ENCODE measurements at places on chromosomes 5 and 9.

GRCh38 chr5:160363211-160363610 is 7.2 kb downstream of the C1QTNF2 start:
- DNase-seq = no peak

DNA sequence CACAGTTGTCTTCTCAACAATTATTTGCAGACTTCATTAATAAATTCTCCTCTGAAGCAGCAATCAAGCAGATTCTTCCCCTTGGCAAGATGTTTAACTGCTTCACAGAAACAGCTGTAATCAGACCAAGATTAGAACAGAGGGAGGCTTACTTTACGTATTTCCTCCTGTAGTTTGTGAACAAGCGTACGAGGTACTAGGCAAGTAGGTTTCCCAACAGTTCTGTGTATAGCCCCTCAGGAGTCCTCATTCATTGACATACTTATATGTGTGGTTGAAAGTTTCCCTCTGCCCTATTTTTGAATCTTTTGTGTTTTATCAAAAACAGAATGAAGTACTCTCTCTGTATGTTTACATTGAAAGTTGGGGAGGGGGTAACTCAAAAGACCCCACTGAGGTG is 128.0 kb downstream of the SPATA31D1 start:
- no peak for DNase-seq

DNA sequence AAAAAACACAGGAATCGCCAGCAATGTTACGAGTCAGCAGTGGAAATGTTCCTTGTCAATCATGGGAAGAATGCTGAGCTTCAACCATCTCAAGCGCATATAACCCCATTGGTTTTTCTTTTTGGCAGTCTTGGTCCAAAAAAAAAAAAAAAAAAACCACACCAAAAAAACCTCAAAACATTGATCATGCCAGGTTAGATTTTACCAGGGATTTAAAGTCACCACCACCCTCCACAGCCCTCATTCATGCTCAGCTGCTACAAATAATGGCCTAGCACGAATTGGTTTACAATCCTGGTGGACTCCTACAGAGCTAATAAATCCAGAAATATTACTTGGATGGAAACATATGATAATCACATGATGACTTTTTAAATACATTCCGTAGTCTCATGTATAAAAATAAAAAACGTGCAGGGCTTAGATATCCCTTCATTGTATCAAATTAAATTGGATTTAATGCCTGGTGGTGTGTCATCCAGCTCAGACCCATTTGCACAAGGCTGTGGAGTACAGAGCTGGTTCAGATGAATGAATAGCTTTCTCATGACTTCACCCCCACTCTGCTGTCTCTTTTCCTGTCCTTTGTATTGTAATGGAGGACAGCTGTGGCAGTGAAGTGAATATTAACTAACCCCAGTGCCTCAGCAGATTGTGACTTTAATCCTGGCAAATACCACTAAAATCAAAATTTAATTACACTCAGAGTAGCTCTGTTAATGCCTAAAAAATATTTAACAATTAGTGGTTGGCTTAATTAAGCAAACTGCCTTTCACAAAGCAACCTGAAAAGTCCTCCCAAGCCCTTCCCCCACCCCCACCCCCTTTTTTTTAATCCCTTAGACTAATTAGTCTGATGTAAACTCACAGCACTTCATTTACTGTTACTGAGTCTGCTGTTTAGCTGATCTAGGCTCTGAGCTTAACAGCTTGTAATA is 626.5 kb upstream of the ZNF608 start:
- DNase-seq = no peak

DNA sequence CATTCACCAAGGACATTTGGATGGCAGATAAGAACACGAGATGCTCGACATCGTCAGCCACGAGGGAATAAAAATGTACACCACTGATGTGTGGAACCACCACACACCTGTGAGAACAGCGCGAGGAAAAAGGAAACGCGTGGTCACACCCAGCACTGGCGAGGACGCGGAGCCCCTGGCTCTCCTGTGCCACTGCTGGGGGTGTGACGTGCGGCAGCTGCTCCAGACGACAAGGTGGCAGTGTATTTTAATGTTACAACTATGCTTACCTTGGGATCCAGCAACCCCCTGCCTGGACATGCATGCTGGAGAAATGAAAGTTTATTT is 13.6 kb upstream of the CEP72 start:
- DNase-seq = no peak

- no peak for DNase-seq
These were observed 98.1 kb upstream of the ALDH1B1 start for GRCh38 chr9:38294220-38294960.

GRCh38 chr5:163190283-163190682 is 247.1 kb upstream of the CCNG1 start:
- DNase-seq = no peak

GRCh38 chr9:130689937-130690700 is 3.5 kb upstream of the EXOSC2 start:
- no peak for DNase-seq

DNA sequence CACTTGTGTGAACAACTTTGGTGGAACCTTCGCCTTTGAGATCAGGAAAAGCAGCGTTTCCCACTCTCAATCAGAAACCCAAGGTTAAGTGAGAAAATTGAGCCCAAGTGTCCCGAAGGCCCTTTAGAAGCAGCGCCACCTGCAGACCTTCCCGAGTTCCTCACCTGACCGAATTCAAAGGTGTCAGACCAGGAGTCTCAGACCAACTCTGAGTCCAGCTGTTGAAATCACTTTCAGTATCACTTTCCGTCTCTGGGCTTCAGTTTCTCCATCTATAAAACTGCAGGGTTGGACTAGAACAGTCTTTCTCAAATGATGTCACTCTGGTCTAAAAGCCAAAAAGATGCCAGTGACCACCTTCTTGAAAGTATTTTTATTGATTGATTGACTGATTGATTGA is 31.7 kb upstream of the GRHPR start:
- DNase-seq = no peak

GRCh38 chr5:58266402-58266801 is 193.5 kb downstream of the PLK2 start:
- no peak for DNase-seq

DNA sequence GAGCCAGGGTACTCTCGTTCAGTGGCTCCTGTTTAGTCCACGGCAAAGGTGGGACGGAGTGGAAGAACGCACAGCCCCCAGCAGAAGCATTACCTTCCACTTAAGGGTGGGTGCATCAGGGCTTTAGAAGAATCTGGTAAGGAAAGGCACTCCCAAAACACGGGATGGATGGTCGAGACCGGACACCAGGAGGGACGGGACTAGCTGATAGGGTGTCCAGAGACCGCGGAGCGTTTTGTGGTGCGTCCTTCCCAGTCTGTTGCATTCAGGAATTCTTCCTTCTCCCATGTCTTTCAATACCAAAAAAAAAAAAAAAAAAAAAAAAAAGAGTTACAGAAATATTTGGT is 545 bp upstream of the CTSV start:
- DNase-seq = no peak

DNA sequence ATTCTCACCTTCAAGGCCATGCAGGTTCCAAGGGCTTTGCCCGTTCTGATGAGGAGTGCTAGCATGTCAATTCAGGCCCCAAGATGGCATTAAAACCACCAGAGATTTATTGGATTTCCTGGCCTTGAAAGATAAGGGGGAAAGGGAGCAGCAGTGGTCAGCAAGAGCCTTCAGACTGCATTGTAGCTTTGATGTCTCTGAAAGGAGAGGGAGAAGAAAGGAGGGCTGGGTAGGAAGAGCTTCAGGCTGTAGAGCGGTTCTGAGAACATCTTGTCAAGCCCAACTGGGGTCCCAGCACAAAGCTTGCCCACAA is 41.8 kb upstream of the FGF1 start:
- no peak for DNase-seq

- DNase-seq = no peak
These were observed 6.8 kb upstream of the TRIM41 start for GRCh38 chr5:181215997-181216989.

- DNase-seq = no peak
These were observed 32.7 kb upstream of the SLC9A3 start for GRCh38 chr5:556909-557441.

- no peak for DNase-seq
These were observed 227.5 kb downstream of the PBX3 start for GRCh38 chr9:125974705-125975104.

- no peak for DNase-seq
These were observed 44.4 kb downstream of the RAD50 start for GRCh38 chr5:132601071-132601728.

GRCh38 chr5:168747987-168748777 is 169.0 kb upstream of the PANK3 start:
- peak; percentile 11 for DNase-seq

DNA sequence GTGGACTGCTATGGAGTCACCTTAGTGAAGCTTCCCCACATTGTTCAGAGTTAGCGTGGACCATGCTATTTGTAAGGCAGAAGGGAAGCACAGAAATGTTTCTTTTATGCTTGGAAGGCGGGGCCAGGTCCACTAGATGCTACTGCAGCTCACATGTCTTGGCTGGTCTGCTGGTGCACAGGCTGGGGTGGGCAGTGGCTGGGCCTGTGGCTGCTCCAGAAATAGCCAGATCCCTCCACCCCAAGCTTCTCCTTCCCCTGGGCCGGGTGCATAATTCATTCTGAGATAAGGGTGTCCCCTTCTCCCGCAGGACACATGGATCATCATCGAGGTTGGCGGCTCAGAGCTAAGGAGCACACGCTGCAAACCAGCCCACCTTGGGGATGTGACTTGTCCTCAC is 14.5 kb upstream of the SEMA4D start:
- no peak for DNase-seq

GRCh38 chr5:98292496-98292895 is 481.0 kb upstream of the RGMB start:
- DNase-seq = no peak

- no peak for DNase-seq
These were observed 103.6 kb upstream of the IER5L start for GRCh38 chr9:129281506-129282145.

GRCh38 chr5:139964266-139964993 is 78.7 kb downstream of the NRG2 start:
- DNase-seq = no peak

GRCh38 chr5:82913971-82914370 is 163.2 kb downstream of the TMEM167A start:
- no peak for DNase-seq

- DNase-seq = no peak
These were observed 9.8 kb upstream of the GDNF start for GRCh38 chr5:37849641-37850040.

- no peak for DNase-seq
These were observed 130.1 kb downstream of the C5orf15 start for GRCh38 chr5:133838286-133838685.

- peak; percentile 31 for DNase-seq
These were observed 791 bp downstream of the SLC2A8 start for GRCh38 chr9:127397646-127398274.

DNA sequence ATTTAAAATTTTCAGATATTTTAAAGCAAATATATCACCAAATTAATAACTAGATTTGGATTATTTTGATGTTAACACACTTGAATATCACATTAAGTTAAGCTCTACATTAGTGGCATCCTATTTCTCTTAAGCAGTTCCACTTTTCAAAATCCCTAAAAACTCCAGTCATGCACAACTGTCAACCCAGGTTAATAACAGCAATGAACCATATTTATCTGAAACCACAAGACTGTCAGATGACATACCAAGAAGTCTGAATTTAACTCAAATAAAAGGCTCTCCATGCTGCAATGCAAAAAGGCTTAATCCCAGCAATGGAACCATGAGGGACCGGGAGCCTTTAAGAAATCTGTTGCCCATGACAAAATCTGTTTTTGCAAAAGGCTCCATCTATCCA is 27.5 kb downstream of the FNIP1 start:
- no peak for DNase-seq

- DNase-seq = peak; percentile 4
These were observed 441.6 kb downstream of the GADD45G start for GRCh38 chr9:90046317-90046861.

DNA sequence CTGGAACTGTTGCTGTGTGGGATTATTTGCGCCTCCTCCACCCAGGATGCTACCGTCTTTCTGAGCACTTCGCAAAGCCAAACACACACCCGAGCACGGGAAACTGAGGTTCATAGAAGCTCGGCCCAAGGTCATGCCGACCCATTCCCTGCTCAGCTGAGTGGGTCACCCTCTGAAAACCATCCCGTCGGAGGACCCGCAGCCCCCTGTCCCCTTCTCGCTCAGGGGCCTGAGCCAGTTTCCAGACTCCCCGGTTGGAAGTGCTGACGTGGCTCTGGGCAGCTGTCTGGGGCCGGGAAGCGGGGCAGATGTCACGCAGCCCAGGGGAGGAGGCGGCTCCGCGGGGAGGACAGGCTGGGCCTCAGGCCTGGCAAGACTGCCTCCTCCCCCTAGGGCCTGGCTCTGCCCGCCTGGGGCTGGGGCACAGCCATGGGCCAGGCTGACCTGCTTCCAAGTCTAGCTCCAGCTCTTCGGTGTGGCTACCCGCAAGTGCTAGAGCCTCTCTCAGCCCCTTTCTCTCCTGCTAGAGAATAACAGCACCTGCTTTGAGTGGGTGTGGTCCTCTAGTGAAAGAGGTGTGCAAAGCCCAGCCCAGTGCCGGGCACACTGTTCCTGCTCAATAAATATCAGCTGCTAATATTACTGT is 9.9 kb upstream of the CXXC5 start:
- no peak for DNase-seq

DNA sequence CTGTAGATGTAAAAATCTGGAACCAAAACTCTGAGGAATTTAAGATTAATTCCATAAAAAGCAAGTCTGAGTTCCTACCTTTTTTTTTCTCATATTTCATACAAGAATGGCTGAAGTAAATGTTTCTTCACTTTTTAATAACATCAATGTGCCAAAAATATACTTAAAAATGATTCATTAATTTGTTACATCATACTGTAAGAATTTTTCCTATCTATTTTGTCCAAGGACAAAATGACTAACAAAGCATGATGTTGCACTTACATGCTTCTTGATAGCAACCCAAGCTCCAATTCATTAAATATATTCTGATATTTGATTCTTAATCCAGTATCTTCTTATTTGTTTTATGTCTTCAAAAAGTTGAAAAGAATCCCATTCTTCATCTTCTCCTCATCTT is 988.3 kb downstream of the TLE1 start:
- no peak for DNase-seq

GRCh38 chr5:52134013-52134650 is 653.6 kb upstream of the ITGA1 start:
- DNase-seq = no peak

DNA sequence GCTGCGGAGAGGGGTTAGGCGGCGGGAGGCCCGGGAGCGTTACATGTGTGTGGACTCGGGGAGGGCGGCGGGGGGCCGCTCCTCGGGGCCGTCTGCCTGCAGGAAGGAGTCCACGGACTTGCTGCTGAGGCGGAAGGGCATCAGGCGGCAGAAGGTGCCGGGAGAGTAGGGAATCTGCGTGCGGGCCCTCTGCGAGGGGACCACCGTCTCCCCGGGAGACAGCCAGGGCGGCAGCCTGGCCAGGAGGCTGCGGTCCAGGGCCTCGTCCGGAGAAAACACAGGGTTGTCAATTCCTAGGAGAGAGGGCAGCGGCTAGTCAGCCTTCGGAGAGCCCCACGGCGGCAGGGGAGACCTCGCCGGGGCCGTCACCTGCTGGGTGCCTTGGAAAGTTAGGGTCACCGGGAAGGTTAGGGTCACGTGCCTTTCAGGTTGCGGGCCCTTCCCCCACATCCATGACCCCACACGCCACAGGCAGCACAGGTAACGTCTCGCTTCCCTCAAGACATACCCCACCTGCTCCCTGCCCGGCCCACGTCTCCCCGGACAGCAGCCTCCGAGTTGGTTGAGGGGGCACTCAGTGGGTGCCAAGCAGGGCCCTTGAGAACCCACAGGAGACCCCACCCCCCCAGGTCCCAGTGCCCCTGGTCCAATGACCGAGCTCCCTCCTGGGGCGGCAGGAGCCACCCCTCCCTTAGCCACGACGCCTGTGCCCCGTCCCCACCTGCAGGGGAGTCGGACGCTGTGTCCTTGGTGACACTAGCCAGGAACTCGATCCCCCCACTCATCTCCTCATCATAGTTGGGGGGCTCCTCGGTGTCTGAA is 32.1 kb downstream of the EXOC3 start:
- no peak for DNase-seq

Measured in stimulated activated CD8-positive, alpha-beta memory T cell treated with anti-CD3 and anti-CD28 coated beads, Interleukin-4, amount 100 ng/mL, for 24 hours (primary cell).